ENCODE measurements at places on chromosomes 11 and 22.

- DNase-seq = no peak
Observed at GRCh38 chr11:112525270-112525669, 264.6 kb upstream of the PLET1 start.

- no peak for DNase-seq
Observed at GRCh38 chr11:88104408-88104807, 70.8 kb downstream of the RAB38 start.

DNA sequence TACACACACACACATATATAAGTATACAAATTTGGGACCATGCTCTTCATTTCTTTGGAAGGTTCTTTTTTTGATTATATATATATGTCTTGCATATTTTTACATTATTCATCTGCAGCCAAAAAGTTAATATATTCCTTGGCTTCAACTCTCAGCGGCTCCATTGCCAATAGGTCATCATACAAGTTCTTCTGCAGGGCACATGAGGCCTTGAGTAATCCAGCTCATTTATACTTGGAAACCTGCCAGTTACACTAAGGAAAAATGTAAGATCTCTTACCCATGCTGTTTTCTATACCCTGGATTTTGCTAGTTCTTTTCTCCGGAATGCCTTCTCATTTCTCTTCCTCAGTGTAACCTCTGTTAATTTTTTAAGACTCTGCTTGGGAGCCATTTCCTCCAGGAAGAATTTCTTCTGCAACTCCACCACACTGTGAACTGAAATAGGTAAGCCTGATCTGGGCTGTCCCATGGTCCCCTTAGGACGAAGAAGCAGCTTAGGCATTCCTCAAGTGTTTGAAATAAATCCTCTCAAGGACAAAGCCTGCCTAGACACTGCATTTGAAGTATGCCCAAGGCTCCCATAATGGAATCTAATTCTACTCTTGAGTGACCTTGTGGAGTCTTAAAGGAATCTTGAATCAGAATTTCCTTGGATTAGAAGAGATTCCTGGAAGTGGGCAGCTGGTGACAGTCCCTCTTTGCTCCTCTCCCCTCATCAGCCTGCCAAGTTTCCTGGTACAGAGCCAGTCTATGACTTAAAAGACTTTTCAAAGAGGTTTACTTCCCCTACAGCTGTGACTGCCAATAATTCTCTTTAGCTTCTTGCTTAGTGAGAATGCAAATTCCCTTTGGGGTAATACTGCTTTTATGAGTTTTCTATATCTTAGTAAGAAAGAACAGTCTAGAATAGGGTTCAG lies 182.8 kb downstream of the C11orf87 start:
- DNase-seq = no peak

GRCh38 chr22:26615149-26615548 lies 2.7 kb downstream of the CRYBB1 start:
- DNase-seq = no peak

GRCh38 chr22:49392841-49393510 lies 434.7 kb downstream of the BRD1 start:
- no peak for DNase-seq

- no peak for DNase-seq
Observed at GRCh38 chr11:3123761-3124733, 41.1 kb downstream of the OSBPL5 start.

DNA sequence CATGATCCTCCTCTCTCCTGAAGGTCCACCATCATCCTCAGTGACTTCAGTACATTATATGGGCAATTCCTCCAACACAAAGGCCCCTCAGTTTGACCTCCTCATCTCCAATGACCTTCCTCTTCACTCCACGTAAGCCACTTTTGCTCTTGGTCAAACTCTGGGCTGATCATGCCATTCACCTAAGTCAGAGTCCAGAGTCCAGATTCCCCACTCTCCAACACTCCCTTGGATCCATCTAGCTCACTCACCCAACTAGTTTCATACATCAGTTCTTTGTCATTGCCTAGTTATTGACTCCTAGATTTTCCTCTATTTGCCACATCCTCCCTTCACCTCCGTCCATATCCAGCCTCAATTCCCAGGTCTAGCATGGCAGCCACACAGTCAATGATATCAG lies 30.5 kb upstream of the TTC12 start:
- DNase-seq = no peak

DNA sequence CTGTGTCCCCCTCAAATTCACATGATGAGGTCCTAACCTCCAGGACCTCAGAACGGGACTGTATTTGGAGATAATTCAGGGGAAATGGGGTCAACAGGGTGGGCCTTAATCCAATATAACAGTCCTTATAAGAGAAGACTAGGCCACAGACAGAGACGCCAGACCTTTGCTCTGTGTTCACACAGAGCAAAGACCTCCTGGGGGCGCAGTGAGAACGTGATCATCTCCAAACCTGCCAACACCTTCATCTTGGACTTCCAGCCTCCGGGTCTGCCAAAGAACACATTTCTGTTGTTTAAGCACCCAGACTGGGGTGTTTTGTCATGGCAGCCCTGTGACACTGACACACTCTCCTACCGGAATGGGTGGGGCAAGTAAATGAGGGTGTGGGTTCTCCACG lies 250.2 kb downstream of the MN1 start:
- no peak for DNase-seq

- peak; percentile 53 for DNase-seq
Observed at GRCh38 chr11:120210626-120211521, at the start of gene OAF. Gene OAF, plus strand, starts transcription at chr11:120211032. Its CDS starts 248 bp downstream, at chr11:120211280.

GRCh38 chr11:117828611-117829368 lies 4.2 kb upstream of the FXYD2 start:
- no peak for DNase-seq

DNA sequence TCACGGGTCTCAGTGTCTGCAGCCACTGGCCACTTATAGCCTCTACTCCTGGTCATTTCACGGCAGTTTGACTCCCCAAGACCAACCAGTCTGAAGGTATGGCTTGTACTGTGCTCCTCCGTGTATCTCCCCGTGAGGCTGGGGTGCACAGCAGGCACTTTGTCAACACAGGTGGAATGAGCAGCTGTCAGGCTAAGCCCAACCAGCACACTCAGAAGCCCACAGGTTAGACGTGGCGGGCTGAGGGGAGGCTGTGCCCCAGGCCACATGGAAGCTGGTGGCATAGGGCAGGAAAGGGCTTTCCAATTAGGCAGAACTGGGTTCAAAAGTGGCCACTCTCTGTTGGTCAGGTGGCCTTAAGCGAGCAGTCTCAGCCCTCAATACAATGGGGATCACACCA lies 7.0 kb downstream of the TP53I11 start:
- DNase-seq = no peak

DNA sequence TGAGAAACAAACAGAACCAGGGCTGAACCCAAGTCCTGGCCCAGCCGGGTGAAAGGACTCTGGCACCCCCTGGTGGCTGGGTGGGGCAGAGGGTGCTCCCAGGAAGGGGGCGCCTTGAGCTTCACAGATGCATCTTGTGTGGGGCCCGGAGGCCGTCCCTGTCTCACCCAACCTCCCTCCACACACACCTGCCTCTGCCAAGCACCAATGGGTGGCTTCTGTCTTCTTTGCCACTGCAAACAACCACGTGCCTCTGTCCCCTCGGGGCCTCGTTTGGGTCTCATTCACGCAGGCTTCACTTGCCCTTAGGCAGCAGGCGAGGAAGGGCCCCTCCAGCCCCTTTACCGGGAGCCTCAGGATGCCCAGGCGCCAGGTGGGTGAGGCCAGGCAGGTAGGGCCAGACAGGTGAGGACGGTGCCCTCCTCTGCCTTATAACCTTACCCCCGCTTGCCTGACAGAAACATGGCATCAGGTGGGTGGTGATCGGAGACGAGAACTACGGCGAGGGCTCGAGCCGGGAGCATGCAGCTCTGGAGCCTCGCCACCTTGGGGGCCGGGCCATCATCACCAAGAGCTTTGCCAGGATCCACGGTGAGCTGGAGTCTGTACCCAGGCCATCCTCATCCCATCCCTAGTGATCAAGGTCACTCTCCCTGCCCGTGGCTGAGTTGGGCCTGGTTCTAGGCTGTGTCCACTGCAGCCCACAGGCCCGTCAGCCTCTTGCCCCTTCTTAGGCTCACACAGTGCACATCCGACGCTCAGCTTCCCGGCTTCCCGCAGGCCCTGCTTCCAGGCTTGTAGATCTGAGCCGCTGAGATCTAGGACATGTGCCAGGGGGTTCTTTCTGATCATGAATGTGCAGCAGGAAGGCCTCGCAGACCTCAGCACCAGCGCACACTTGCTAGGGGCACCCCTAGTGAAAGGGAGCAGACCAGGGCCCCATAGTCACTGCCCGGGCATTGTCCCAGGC lies 17.2 kb downstream of the POLR3H start:
- peak; percentile 17 for DNase-seq

DNA sequence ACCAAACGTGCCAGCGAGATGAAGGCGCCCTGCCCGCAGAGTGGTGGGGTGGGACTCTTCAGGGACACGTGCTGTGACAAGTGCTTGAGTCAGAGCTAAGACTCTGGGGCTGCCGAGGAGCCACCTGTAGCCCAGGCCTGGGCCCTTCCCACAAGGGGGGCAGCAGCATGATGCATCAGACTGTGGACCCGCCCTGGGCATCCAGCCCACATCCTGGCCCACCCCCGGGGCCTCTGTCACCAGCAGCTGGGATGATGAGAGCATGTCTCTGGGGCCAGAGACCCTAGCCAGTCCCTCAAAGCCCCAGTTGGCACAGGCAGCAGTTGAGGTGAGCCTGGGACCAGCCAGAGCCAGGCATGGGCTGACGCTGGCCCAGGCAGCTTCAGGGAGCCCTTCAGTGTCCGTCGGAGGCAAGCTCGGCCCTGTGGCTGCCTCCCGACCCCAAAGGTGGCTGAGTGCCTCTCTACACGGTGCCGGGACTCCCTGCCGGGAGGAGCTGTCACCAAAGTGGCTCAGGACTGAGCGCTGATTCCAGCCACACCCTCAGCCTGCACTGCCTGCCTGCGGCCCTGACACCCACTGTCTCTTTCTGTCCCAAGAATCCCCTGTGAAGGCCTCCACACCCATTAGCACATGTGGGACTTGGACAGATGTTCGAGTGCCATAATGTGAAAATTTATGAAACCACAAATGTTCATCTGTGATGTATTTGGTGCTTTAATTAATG lies 41.3 kb downstream of the CDKN1C start:
- no peak for DNase-seq

Data from NCI-H1930 (cell line).